ENCODE measurements at places on chromosomes 2 and 18.
A peak's percentile ranks its signal among the peaks of the same experiment; 100 is the strongest.

- DNase-seq = no peak
Observed at GRCh38 chr2:5036256-5036655, 655.9 kb upstream of the SOX11 start.

DNA sequence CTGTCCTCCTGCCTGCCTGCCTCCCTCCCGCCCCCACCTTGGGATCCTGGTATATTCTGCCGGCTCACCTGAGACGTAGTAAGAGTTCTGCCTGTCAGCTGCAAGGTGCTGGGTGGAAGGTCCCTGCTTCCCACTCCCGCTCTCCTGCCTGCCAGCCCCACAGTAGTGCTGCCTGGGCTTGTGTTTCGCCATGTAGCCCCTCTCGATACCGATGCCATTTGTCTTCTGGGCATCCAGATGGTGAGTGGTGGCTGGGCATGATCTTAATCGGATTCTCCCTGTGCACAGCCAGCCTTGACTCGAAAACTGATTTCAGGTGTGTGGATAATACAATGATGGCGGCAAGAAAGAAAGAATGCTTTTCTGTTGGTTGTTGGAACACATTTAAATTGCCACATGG is 184.9 kb downstream of the AGAP1 start:
- no peak for DNase-seq

DNA sequence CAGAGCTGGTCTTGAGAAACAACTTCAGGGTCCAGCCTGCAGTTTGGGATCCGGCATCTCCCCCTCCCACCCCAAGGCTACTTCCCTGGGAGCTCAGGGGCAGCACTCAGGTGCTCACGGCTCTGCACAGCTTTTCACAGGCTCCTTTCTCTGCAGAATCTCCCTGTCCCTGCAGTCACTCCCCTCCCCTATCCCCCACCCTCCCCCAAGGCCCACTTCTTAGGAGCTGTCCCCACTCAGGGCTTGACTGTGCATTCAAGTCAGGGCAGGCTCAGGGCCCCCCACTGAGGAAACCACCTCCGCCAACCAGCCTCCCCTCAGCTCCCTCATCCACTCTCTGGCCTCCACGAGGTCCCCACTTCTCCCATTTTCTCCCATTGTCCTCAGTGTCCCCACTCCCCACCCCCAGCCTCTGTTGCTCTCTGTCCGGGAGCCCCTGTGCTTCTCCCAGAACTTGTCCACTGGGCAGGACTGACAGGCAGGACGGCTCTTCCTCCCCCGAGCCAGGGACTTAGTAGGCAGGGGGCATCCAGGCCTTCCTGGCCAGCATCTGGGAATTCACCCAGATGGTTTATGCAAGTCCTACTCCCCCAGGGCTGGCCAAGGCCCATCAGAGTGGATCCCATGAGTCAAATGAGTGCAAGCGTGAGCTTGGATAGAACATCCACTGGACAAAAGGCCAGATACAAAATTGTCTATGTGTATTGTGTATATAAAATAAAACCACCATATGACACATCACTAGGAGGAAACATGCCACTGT is 7.6 kb downstream of the NMUR1 start:
- no peak for DNase-seq

DNA sequence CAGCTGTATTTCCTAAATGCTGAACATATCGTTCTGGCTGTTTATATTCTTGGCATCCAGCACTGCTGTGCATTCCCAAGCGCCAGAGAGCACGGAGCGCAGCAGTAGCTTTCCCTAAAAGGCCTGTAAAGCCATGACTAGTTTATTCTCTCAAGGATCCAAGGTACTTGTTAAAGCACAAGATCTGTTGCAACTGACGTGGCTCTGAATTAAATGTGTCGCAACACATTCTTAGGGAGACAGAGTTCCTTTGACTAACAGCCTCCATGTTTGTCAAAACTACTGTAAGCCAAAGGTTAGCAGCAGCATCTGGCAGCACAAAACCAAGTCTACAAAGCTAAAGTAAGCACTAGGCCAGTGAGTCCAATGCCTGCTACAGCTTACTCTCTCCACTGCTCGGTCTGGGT is 188.6 kb upstream of the FN1 start:
- DNase-seq = no peak

DNA sequence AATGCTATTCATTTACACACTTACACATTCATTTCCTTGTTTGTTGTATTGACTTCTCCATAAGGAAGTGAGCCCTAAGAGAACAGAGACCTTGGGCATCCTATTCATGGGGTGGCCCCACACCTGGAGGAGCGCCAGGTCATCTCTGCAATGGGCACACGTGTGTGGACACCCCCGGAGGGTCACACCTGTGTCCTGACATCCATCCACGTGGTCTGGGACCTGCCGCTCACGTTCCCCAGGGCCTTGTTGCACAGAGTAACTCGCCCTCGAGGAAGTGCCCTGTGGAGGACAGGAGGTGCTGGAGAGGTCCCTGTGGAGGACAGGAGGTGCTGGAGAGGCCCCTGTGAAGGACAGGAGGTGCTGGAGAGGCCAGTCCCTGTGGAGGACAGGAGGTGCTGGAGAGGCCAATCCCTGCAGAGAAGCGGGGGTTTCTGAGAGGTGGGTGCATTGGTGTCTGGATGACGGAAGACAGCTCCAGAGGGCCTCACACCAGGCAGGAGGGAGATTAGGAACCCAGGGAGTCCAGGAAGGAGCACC is 73.2 kb upstream of the GPC1 start:
- DNase-seq = peak; percentile 11

Data from heart left ventricle (tissue), 16 donors.